ENCODE measurements at places on chromosomes 2 and 18.

DNA sequence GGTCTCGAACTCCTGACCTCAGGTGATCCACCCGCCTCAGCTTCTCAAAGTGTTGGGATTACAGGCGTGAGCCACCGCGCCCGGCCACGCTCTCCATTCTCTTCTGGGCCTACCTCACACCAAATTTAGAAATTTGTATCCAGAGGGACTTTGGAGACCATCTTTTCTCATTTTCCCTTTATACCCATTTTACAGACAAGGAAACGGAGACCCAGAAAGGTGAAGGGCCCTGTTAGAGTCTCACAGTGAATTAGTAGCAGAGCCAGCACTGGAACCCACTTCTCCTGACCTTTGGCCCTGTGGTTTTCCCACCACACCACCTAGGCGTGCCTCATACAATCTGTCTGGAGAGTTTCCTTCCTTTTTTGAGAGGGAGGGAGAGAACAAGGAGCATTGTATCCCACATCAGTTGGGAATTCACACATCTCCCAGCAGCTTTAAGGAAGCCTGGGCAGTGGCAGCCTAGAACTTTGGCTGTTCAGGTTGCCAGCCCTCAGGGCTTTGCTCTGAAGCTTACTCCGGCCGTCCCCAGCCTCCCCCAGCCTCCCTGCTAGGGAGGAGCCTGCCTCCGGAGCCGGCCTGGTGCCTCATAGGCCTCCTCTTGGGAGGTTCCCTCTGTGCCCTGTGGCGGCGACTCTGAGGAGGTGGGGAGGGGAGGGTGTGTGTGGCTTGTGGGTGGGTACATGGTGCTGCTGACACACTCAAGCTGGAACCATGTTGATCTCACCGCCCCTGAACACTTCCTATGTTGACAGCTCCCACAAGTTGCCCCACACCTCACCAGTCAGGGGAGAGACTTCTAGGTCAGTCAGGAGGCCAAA, 13.8 kb downstream of the FOSL2 start:
- no peak for DNase-seq

GRCh38 chr2:25098670-25099486, 57.0 kb downstream of the EFR3B start:
- DNase-seq: no peak

- no peak for DNase-seq
Observed at GRCh38 chr18:21145371-21145770, 33.8 kb upstream of the ROCK1 start.

- DNase-seq: no peak
Observed at GRCh38 chr2:233487748-233488345, 78.7 kb downstream of the USP40 start.

DNA sequence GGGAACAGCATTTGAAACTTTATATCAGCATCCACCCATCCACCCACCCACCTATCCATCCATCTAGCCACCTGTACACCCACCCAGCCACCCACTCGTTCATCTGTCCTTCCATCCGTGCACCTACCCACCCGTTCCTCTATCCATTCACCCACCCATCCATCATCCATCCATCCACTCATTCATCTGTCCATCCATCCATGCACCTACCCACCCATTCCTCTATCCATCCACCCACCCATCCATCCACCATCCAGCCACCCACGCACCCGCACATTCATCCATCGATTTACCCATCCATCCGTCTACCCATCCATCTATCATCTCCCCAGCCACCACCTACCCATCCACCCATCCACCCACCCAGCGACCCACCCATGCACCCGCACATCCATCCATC, 24.8 kb downstream of the LDLRAD4 start:
- DNase-seq: no peak

- DNase-seq: no peak
Observed at GRCh38 chr2:211454679-211455078, 898.3 kb downstream of the CPS1 start.

GRCh38 chr2:57516698-57517340, 529.8 kb upstream of the VRK2 start:
- no peak for DNase-seq

DNA sequence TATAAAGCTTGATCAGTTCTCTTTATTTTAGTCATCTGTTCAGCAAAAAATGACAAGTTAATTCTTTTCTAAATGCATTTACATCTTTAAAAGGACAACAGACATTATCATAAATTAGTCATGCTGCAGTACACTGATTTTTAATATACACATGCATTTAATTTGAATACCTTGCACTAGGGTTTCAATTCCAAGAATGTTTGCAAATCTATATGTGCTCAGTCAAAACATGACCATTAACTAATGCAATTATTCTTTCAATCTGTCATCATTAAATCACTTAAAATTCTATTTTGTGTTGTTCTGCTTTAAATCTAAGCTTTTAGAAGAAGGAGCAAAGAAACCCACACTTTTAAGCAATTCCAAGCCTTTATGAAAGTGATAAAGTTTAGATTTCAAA, 342.6 kb downstream of the THSD7B start:
- no peak for DNase-seq

- no peak for DNase-seq
Observed at GRCh38 chr2:83006961-83007360, 1452.1 kb downstream of the SUCLG1 start.

Data from activated B cell treated with CpG ODN at 0.5 μM for 24 hours (primary cell).